ENCODE measurements at places on chromosomes 12 and 14.

- no peak for DNase-seq
Measured at GRCh38 chr12:114425031-114425626, 19.2 kb upstream of the TBX5 start.

DNA sequence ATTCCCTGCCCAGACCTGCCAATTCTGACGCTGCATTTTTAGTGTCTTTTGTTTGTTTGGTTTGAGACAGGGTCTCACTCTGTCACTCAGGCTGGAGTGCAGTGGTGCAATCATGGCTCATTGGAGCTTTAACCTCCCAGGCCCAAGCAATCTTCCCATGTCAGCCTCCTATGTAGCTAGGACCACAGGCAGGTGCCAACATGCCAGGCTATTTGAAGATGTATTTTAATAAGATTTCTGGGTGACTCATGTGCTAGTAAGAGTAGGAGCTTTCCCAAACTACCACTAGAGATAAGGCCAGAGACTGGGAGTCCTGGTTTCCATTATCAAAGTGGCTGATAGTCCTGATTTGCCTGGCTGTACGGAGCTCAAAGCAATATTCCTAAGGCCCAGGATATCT, 693.3 kb downstream of the MED13L start:
- DNase-seq = no peak

GRCh38 chr12:22541496-22542155, 2.7 kb downstream of the C2CD5 start:
- DNase-seq = no peak

GRCh38 chr12:12384571-12385340, 27.9 kb downstream of the BORCS5 start:
- DNase-seq = no peak

DNA sequence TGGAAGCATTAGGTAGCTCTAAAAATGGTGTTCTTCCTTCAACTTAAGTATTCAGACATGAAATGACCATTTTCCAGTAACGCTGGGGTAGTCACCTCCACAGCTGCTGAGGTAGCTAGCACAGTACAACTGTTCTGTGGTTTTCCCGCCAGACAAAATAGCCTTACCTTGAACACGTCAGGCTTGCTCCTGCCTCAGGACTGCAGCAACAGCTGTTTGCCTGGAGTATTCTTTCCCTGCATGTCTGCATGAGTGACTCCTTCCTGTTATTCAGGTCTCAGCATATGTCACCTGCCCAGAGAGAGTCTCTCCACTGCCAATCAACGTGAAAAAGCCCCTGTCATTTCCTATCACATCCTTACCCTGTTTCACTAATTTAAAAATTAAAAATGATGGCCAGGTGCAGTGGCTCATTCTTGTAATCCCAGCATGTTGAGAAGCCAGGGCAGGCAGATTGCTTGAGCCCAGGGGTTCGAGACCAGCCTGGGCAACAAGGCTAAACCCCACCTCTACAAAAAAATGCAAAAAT, 37.9 kb downstream of the WDR89 start:
- DNase-seq = no peak

DNA sequence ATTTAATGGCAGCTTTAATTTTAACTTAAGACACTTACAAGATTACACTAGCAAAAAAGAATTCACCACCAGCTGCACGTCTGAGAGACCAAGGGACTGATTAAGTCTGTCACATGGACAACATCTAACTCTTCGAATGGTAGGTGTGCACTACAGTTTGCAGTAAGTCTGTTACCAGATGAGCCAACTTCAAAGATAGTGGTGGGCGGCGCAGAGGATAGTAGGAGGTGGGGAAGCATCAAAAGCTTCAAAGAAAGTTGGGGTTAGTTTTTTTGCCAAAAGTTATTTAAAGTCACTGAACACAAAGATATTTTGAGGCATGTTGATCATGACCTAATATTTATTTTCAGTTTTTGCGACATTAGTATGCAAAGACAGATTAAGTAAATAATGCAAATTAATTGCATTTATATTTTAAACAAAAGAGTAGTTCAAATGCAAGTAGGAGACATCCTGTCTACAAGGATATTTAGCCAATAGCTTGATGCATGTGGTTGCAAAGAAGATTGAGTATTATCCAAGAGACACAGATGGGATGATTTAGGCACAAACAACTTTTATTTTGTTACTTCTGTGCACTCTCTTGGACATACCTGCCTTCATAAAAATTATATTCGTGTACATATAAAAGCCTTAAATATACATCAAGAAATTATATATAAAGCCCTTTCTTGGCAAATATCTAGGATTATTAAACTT, 327.7 kb downstream of the BMP4 start:
- no peak for DNase-seq

- no peak for DNase-seq
Measured at GRCh38 chr14:29144621-29145020, 378.0 kb downstream of the FOXG1 start.

DNA sequence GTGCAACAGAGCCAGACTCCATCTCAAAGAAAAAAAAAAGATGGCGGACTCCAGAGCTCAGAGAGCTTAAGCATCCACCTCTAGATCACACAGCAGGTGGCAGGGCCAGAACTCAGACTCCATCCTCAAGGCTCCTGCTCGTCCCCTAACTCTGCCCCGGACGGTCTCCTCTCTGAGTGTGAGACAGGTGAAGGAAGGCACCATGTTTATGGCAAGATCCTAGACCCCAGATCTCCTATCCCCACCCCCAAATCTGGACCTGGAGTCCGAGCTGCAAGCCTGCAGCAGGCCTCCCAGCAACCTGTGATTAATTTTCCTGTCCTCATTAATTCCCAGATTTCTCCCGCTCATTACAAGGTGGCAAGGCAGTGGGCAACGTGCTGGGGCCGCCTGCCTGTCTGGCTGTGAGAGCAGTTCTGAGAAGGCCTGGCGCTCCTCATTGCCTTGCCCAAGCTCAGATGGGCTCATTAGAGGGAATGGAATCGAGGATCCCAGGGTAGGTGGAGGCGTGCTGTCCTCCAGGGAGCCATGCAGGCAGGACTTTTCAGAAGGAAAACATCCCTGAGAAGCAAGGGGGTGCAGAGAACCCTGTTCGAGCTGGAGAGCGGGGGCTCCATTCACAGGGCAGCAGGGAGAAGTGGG, 296.6 kb upstream of the RTL1 start:
- no peak for DNase-seq

DNA sequence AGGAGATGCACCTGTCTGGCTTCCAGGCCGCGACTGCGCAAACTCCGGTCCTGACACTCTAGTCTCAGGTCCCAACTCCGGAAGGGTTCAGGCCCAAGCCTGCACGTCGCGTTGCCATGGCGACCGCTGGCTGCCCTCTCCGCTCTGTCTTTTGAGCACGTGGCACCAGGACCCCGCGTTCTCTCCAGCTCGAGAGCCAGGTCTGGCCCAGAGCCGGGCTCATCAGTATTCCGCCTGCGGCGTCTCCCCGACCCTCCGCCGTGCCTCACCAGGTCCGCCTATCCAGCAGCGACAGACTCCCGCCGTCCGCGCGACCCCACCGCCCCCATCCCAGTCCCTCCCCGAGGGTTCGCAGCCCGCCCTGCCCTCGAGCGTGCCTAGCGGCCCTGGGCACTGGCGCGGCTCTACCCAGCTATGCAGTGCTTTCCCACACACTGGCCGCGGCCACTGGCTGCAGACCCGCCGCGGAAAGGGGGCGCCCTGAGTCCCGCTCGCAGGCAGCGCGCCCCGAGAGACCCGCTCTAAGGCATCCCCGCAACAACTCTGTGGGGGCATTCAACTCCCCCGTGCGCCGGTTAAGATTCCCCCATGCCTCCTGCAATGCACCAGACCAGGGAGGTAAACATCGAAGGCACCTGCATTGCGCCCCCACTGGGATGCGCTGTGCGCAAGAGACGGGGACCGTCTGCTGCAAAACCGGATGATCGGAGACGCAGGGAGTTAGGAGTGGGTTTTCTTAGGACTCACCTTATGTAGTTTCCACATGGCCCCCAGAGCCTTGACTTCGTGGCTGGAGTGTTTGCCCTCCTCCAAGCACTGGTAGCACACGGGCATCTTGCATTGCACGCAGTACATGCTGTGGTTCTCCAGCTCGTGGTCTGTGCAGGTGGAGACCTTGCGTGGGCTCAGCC, 1.3 kb downstream of the TRIM9 start:
- DNase-seq = no peak

- no peak for DNase-seq
Measured at GRCh38 chr12:27549236-27549800, 25.3 kb downstream of the PPFIBP1 start.

DNA sequence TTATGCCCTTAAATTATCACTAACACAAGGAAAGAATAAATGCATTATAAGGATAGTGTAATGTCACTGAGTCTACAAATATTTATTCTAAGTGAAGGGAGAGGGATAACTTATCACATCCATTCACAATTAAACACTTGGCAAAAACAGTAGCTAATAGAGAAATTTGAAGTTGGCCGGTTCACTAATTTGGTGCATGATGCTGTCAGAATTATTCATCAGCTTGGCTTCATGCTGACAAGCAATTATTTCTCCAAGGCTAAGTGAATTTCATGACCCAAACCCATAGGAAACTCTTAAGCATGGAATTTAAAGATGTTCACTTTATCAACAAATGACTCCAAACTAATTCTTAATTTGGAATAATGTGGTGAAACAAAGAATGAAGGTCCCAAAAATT, 25.0 kb upstream of the NR1H4 start:
- no peak for DNase-seq

GRCh38 chr14:76077340-76077739, 74.4 kb upstream of the GPATCH2L start:
- no peak for DNase-seq

- DNase-seq = no peak
Measured at GRCh38 chr14:80164991-80165721, 46.1 kb downstream of the DIO2 start.

- no peak for DNase-seq
Measured at GRCh38 chr12:55748230-55748993, 5.5 kb downstream of the GDF11 start.

DNA sequence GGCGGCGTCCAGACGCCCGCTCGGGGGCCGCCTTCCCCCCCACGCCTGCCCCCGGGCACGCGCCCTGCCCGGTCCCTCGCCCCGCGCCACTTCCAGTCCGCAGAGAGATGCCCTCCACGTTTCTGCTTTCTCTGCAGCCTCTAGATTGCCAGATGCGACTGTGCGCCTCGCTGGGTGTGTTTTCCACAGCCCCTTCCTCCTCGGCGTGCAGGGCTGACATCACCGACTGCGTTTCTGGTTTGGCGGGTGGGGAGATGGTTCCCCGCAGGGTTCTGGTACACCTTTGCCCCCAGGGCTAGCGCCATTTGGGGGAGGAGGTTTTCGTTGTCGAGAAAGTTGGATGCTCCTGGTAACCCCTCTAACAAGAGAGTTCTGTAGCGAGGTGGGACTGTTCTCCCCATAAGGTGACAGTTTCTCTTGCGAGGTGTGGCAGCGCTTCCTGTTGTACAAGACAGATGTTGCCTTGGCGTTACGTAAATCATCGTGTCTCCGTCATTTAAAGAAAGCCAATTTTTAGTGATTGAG, 1.5 kb downstream of the CALM1 start:
- no peak for DNase-seq

DNA sequence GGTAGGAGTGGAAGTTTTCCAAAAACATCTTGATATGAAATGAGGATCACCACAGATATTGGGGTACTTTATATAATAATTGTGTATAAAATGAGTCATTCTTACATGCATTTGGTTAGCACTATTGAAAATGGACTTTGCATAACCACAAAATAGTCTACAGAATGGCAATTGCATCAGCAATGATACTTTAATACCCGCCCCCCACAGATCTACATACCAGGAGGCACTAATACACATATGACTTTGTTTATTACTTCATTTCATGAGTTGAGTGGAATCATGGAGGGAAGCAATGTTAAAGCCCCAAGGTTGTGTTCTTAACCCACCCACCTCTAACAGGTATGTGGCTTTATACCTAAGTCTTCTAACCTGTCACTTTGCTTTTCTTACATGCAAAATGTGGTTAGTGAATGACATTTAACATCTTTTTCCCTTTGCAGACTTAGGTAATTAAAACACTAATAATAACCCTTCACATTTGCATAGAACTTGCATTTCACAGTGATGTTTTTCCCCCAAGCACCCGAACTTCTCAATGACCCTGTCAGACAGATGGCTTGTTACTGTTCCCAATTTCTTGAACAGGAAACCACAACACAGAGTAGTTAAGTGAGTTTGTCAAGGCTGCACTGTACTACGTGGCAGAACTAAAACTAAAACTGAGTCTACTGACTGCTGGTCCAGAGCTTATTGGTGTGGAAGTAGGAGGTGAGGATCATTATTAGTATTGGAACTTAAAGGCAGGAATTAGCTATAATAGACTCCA, 101.9 kb downstream of the NPAS3 start:
- no peak for DNase-seq

GRCh38 chr14:99659333-99659741, 14.4 kb downstream of the HHIPL1 start:
- DNase-seq = no peak

- DNase-seq = no peak
Measured at GRCh38 chr14:96917442-96917963, 120.3 kb downstream of the VRK1 start.

DNA sequence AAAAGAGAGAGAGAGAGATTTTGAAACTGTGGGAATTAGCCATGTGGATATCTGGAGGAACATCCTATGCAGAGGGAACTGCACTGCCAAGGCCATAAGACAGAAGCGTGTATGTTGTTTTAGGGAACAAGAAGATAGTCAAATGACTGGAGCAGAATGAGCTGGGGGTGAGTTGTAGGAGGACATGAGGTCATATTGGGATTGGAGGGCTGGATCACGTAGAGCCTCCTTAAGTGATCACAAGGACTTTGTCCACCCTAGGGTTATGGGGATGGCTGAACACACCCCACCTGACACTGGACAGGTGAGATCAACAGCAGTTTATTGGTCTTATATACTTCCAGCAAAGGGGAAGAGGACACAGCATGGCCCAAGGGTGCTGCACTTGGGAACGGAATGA, 8.2 kb upstream of the CGRRF1 start:
- no peak for DNase-seq

GRCh38 chr12:12983420-12984035, 16.5 kb downstream of the HEBP1 start:
- no peak for DNase-seq

DNA sequence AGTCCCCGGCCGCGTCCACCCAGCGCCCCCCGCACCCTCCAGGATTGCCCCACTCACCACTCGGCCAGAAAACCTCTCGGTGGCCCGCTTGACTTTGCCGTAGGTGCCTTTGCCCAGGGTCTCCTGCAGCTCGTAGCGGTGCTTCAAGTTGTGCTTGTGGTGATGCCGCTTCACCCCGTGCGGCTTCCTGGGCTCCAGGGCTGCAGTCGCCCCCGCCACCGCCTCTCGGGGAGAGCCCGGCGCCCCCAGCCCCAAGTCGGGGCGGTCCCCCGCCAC, 459 bp downstream of the NUAK1 start:
- DNase-seq = no peak

Measured in NCI-H1436 treated with DMSO at 0.1 percent for 48 hours (cell line).